HepG2 (cell line): ENCODE measurements at places on chromosomes 7 and 10. TPM values are rescaled to one million over a fixed set of nuclear protein-coding genes. Genes with fewer than 3 reads are reported as not detected.
A peak's percentile ranks its signal among the peaks of the same experiment; 100 is the strongest.

MINDY4 gene
- not detected in 2 replicates for total RNA-seq

CYP3A7 gene
- total RNA-seq = 6.4 and 6.6 TPM in 2 replicates

SLC26A5 gene
- 0.11 TPM in 1 of 2 replicates, not detected in the other for total RNA-seq

- DNase-seq = no peak
These were observed 4.3 kb upstream of the ADD3 start for GRCh38 chr10:110003524-110003885.

CNOT4 gene
- total RNA-seq = 7.4 and 11.5 TPM in 2 replicates

DNA sequence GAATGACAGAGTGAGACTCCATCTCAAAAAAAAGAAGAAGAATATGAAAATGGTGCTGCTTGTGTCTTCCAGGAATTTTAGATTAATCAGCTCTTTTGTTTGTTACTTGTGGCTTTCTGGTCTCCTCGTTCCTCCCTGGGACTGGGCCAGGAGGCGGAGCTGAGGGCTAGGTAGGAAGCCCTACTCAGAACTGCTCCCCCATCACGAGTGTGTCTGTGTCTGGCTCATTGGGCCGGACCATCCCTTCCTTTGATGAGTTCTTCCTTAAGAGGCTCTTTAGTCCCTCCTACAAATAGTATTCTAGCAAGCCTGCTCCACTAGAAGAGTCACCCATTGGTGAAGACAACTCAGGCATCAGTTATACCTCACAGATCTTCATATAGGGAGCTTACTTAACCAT lies 56.8 kb upstream of the YAE1 start:
- DNase-seq = no peak

GRCh38 chr7:14988941-14989340 lies 86.4 kb upstream of the DGKB start:
- no peak for DNase-seq

DNA sequence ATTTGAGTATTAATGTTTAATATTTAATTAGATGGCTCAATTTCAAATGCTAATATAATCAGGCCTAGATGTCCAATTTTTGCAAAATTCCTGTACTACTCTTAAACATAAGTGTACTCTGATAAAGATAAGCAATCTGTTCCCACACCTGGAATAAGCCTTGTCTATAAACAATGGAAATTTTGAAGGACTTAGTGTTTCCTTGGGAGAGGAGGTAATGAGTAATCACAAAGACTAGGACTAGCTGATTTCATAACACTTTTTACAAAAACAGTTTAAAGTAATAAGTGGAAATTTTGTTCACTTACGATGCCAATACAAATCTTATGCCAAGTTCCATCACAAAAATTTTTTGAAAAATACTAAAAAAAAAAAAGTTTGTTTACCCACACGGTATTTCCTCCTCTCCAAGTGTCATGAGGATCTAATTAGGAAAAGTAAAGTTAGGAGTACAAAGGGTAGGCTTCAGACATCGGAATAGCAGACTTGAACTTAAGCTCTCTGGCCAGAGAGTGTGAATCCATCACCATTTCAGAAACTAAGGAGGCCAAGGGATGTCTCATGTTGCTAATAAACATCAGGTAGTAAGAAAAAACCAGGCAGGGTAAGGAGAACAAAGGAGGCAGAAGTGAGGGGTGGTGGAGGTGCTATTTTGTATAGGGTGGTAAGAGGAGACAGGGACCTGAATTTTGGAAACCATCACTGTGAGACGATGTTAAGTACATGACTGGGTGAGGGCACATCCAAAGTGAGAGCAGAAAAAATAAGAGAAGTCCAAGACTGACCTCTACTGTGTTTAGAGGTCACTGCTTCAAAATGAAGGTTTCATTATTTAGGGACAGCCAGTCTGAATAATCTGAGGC lies 61.3 kb downstream of the RAPGEF5 start:
- DNase-seq = no peak

DNA sequence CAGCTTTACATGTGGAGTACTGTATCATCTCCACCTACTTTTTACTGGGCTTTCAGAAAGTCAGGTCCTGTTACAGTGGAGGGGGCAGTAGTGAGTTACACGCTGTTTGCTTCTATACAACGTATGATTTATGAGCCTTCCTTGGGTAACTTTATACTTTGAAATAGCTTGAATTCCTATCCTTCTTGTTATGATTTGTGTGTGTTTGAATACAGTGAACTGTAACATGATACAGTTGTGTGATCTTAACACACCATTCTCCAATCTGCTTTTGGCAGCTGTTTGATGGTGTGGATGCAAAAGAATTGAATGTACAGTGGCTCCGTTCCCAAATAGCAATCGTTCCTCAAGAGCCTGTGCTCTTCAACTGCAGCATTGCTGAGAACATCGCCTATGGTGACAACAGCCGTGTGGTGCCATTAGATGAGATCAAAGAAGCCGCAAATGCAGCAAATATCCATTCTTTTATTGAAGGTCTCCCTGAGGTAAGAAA lies 41.7 kb downstream of the SP8 start:
- DNase-seq = no peak

DNA sequence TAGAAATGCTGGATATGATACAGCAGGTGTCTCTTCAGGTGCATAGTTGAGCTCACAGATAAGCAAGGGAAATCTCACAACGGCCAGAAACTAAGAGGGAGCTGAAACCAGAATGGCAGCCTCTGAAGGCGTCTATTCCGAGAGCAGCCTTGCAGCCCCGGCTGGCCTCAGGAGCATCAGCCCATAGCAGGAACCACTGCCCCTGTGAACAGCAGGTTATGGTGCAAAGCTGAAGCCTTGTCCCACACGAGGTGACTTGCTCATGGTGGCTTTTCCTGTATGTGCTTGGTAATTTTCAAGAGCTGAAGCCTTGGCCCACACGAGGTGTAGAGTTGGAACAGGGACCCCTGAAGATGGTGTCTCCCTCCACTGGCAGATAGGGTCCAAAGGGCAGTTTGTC lies 33.2 kb downstream of the BNIP3 start:
- DNase-seq = no peak

AKR1E2 gene
- total RNA-seq = not detected in 2 replicates

- no peak for DNase-seq
These were observed 63.8 kb downstream of the IMMP2L start for GRCh38 chr7:111498391-111499007.

GRCh38 chr7:149307775-149308501 lies 45.9 kb downstream of the ZNF783 start:
- no peak for DNase-seq

DNA sequence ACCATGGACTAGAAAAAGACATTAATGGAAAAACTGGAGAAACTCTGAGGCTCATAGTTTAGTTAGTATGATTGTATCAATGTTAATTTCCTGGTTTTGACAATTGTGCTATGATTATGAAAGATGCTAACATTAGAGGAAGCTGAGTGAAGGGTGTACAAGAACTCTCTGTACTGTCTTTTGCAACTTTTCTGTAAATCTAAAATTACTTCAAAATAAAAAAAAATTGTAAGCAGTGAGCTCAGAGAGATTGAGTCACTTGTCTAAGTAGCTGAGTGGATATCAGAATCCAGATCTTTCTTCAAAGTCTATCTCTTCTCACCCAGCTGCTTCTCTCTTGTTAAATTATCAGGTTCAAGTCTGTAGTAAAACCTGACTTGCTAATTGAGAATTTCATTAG lies 181.1 kb downstream of the PLCE1 start:
- DNase-seq = no peak

DNA sequence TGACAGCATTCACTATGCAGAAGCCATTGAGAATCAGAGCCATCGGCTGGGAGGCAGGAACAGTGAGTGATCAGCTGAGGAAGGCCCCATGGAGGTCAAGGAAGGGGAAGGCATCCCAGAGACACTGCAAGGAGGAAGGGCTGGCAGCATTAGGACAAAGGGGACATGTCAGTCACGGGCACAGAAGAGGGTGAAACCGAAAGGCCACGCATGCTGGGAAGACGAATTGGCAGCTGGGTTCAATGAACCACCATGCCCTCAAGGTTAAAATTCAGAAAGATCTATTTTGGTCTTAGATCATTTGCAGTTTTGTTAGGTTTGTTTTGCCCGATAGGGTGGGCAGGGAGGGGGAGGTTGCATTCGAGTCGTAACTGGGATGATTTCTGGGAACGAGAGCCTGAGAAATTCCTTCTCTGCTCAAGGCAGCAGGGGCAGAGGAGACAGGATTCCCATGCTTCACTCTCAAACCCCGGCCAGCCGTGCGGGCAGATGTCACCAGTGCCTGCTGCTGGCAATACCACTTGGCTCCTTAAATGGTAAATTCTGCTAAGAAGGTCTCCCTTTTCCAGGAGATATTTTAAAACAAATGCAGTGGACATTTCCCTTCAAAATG lies 57.7 kb downstream of the ASB13 start:
- no peak for DNase-seq

SPDYE16 gene
- total RNA-seq = 0.08 and 0.11 TPM in 2 replicates

DNA sequence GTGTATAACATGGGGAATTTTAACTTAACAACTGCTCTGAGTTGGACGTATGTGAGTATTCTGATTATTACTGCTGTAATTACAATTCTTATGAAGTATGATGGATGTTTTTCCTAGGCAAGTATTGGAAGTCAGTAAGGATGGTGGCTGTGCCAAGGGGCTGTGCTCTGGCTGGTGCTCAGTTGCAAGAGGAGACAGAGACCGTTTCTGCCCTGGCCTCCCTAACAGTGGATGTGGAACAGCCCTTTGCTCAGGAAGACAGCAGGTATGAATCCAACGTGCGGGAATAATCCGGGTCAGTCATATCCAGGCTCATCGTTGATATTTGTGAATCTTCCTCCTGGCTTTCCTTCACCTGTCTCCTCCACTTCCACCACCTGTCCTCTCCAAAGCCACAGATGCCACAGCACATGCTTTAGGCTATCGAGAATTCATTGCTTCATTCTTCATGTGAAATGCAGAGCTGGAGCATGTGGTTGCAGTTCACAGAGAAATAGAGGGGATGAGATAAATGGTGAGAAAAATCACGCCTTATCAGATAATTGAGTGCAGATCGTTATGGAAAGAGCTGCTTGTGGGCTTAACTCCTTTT lies 141.7 kb downstream of the TWIST1 start:
- DNase-seq = no peak

GRCh38 chr7:130430841-130431666 lies 9.8 kb downstream of the CEP41 start:
- no peak for DNase-seq

- no peak for DNase-seq
These were observed 419.5 kb downstream of the SH2D4B start for GRCh38 chr10:80957161-80957560.

DNA sequence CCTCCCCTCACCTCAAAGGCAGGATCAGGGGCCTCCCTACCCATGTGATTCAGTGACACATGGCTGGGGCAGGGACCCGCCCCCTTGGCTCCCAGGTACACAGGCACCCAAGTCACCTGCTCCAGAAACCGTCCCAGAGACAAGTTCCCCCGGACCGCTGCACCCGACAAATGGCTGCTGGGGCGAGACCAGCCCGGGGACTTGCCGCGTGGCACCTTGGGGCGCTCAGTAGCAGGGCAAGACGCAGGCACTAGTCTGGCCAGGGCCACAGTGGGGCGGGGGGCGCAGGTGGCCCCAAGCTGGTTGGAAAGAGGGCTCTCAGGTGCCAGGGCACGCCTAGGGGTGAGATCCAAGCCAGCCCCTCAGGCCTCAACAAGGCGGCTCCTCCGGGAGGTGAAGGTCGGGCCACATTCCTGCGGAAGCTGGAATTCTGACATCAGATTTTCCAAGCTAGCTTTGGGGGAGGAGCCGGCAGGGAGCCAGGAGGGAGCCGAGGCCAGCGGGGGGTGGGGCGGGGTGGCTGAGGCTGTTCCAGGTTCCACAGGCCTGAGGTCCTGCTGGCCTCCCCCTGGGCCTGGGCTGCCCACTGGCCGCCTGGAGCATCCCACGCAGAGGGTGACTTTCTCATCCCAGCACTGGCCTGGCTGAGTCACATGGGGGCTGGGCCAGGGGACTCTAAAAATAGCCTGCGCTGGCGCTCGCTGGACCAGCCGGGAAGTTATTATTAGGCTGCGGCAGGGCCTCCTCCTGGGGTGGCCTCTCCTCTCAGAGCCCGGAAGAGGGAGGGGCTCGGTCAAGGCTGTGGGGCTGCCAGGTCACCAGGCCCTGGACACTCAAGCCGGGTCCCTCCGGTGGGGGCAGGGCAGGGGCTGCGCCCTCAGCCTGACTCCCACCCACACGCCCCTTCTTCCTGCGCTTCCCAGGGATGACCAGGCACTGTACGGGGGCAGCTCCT lies 20.5 kb upstream of the INPP5A start:
- DNase-seq = peak; percentile 92

- no peak for DNase-seq
These were observed 255.3 kb downstream of the FZD1 start for GRCh38 chr7:91519241-91520158.

- no peak for DNase-seq
These were observed 48.0 kb downstream of the CAMK1D start for GRCh38 chr10:12397147-12397896.

DNA sequence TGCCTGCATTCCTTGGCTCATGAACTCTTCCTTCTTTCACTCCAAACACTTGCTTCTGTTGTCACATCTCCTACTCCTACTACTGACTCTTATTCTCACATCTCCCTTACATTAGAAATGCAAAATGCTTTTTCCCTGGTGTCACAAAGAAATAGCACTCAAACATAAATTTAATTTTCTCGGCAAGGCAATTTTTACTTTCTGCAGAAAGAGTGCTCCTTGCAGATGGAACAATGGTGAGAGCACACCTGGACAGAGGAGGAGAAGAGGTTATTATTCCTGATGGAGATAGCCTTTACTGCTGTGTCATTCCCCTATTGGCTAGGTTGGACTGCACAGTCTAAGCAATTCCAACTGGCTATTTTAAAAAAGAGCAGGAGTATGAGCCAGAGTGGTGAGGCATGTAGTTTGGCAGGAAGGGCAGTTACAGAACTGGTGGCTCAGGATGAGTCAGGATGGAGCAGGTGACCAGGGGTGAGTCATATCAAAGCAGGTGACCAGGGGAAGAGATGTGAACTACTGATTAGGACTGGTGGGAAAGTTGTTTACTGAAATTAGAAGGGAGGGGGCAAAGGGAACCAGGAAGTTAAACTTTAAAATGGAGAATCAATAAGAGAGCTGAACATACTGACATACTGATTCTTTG lies 52.9 kb downstream of the CYP2C9 start:
- peak; percentile 1 for DNase-seq

CISD1 gene
- total RNA-seq = 78.9 and 92.2 TPM in 2 replicates

BCAP29 gene
- 27.8 and 35.6 TPM in 2 replicates for total RNA-seq

GIMAP8 gene
- total RNA-seq = not detected in 2 replicates

DNA sequence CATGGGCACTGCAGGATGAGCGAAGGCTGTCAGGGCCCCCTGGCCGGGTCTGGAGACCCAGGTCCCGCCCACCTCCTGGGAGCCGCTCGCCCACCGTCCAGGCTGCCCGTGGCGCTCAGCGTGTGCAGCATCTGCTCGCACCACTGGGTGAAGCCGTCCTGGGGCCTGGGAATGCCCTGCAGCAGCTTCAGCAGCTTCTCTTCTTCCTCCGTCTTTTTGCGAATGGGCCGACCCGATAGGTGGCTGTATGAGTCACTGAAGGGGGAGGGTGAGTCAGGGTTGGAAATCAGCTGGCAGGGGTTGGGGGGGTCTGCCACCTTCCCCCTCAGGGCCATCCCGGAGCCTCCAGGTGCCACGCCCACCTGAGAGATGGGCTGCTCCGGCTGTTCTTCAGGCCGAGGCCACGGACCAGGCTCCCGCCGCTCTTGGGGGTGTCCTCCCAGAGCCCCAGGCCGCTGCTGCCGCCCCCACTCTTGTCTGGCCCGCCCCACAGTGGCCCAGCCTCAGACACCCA lies 8.7 kb downstream of the GNB2 start:
- DNase-seq = no peak
